ENCODE measurements at places on chromosomes 1 and 21. TPM values are rescaled to one million over a fixed set of nuclear protein-coding genes. Genes with fewer than 3 reads are reported as not detected.

The DENND2C gene
- 0.29 TPM for total RNA-seq

DNA sequence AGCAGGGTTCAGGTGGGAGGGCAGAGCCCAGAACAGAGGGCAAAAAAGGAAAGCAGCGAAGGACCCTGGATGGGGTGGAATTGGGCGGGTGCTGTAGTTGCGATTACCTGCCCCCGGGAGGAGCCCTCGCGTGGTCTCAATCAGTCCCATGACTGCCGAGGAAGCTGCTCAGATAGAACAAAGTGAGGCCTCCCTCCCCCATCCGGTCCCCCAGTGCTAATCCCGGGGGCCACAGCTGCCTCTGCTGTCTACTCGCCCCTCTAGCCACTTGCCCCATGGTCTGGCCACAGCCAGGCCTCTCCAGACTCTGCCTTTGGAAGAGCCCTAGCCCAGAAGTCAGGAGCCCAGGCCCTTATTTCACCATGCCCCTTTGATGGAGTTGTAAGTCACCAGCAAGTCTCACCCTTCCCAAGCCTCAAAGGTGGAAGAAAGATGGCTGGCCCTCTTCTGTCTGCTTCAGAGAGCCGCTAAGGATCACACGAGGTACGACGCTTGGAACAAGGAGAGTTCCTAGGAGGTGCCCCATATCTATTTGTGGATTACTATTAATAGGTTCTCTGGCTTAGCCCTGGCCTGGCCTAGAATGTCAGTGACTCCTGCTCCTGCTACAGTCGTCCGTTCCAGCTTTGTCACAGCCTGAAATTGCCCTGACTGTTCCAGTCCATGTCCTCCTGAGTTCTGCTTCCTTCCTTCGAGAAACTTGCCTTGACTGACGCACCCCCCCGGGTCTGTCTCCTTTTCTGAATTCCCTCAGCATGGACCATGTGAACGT, 16.4 kb downstream of the ECHDC2 start:
- DNase-seq, result no peak

The OR2L3 gene
- not detected for total RNA-seq

DNA sequence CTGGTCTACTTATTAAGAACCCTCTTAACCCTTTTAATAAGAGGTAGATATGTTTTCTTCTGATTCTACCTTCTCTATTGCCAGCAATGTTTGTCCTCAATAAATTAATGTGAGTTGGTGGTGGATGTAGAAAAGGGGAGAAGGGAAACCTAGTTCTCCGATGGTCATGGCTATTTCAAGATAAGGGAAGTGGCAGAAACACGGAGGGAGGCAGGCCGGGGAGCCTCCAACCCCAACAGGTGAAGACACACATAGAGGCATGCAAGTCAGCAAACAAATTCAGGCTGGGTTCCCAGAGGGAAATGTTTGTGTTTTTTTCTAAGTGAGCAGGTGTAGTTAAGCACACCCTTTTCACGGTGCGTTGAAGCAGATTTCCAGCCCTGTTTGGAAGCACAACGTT, 31.0 kb upstream of the CLDN14 start:
- DNase-seq, result no peak

- no peak for DNase-seq
Observed at GRCh38 chr1:210907251-210907805, 226.6 kb downstream of the KCNH1 start.

- no peak for DNase-seq
Observed at GRCh38 chr1:24980836-24981630, 51.0 kb upstream of the RUNX3 start.

The KRTAP13-2 gene
- total RNA-seq, result not detected

The MSH4 gene
- total RNA-seq, result 0.10 TPM

DNA sequence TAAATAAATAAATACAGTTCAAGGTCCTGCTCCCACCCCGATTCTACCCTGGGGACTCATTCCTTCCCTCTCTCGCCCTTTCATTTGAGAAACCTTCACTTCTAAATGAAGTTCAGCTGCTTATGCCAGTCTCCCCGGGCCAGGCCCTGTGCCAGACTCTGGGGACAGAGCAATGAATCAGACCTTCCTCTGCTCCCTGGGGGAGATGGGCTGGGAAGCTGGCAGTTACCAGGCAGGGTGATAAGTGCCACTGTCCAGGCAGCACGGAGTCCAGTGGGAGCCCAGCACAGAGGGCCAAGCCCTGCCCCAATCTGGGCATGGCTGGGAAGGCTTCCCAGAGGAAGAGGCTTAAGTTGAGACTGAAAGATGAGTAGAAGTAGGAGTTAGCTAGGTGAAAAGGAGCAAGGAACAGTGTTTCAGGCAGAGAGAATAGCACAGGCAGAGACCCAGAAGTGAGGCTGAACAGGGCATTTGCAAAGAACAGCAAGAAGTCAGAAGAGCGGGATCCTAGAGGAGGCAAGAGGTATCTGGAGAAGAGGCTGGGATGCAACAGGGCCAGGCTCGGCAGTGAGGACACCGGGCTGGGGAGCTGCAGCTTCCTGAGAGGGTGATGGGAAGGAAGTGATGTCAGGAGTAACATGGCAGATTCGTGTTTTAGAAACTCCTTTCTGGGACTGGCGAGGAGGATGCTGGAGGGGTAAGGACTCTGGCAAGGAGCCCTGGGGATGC, 13.5 kb downstream of the KCNQ4 start:
- peak; percentile 51 for DNase-seq

The TRABD2B gene
- not detected for total RNA-seq
